ENCODE measurements at places on chromosomes 5 and 9. TPM values are rescaled to one million over a fixed set of nuclear protein-coding genes. Genes with fewer than 3 reads are reported as not detected.
A peak's percentile ranks its signal among the peaks of the same experiment; 100 is the strongest.

The PCDHGA8 gene
- total RNA-seq: 3.0 TPM

The CDKN2AIPNL gene
- total RNA-seq: 30.7 TPM

The TEX48 gene
- not detected for total RNA-seq

GRCh38 chr5:115472271-115473025 is 72.1 kb downstream of the FEM1C start:
- no peak for DNase-seq

- DNase-seq: no peak
These were observed 48.3 kb downstream of the PALM2AKAP2 start for GRCh38 chr9:109828254-109828653.

DNA sequence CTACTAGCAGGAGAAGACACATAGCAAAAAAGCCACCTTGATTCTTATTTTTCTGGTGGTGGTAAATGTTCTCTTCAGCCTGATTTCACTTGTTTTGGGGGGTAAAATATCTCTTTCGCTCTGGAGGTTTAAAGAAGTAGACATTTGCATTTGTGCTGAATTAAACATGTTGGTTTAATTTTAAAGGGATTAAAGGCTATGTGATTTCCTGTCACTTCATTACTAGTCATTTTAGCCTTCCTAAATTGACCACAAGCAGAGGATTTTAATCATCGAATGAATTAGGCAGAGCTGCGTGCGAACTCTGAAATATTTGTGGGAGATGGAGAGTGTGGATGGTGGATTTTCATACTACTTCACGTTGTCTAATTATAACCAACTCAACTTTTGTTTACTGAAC is 4.8 kb downstream of the RASGRF2 start:
- DNase-seq: no peak

DNA sequence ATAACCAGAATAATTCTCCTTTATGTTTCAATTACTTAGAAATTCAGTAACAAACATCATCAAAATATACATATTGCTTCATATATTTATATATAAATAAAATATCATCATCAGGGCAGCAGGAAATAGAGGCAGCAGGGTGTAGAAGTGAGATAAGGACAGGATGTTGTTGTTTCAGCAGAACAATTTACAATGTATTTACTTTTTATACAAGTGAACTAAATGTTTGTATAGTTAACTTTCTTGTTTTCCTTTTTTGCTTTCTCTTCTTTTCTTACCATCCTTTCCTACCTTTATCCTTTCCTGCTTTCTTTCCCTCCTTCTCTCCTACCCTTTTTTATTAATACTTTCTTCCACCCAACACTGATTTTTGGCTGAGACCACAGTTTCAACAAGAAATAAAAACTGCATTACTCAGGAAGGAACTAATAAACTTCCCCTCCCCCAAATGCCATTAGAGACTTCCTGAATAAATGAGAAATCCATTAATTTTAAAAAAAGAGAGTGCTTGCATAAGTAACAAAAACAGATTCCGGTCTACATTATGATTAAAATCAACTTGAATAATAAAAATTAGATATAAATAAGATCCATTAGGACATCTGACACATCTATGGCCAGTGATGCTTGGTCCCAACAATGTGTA is 159.8 kb upstream of the ACOT12 start:
- no peak for DNase-seq

GRCh38 chr9:108478431-108479332 is 377.1 kb downstream of the ACTL7B start:
- DNase-seq: peak; percentile 96

The PDCD1LG2 gene
- total RNA-seq: 59.6 TPM

The PANK3 gene
- 55.1 TPM for total RNA-seq

The SLC1A1 gene
- total RNA-seq: 17.7 TPM

The STK10 gene
- 24.2 TPM for total RNA-seq

GRCh38 chr5:9452181-9452580 is 93.7 kb downstream of the SEMA5A start:
- DNase-seq: no peak

The SPINK1 gene
- 0.32 TPM for total RNA-seq

GRCh38 chr9:114055894-114056293 is 22.2 kb downstream of the AMBP start:
- no peak for DNase-seq

GRCh38 chr9:7976167-7976755 is 176.7 kb upstream of the DMAC1 start:
- no peak for DNase-seq

GRCh38 chr5:150020249-150020648 is 19.7 kb downstream of the HMGXB3 start:
- no peak for DNase-seq

DNA sequence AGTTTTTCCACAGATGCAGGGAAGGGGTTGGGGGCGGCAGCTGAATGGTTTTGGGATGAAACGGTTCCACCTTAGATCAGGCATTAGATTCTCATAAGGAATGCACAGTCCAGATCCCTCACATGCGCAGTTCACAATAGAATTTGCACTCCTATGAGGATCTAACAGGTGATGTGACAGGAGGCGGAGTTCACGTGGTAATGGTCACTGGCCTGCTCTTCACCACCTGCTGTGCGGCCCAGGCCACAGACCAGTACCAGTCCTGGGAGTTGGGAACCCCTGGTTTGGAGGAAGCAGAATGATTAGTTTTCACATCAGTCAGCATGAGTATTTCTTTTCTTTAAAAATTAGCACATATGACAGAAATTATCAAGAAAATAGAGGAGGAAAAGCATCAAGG is 26.3 kb downstream of the ANP32B start:
- DNase-seq: no peak
